ENCODE measurements at places on chromosomes 2 and 18.

GRCh38 chr2:25238920-25239319 is 70.5 kb upstream of the POMC start:
- no peak for DNase-seq

DNA sequence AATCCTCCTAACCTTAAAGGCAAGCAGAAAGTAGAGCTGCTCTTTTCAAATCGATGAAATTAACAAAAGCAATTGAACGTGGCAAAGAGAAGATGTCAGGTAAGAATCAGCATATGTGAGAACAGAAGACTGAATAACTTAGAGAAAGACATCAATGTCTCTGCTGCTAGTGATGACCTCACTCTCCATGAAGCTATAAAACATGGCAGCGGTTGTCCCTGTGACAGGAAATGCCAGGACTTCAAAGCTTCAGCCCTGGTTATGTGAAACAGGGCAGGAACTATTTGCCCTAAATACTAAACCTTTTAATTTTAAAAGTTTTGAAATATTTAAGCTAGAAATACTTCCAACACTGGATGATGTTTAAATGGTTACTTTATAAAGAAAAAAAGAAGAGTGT is 383.7 kb downstream of the XIRP2 start:
- no peak for DNase-seq

DNA sequence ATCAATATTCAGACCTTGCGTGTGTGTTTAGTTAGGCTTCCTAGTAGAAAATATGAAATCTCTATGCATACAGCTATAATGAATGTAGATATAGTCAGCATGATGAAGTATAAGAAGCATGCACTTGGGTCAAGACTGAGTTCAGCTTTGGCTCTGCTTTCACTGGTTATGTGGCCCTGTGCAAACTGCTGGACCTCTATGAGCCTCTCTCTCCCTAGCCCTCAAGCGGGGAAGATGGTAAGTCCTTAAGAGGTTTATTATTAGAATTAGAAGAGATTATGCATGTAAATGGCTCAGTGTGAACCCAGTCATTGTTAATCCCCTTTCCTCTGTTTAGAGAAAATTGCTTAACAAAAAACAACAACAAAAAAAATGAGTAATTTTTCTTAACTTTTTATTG is 178.8 kb upstream of the NXPH2 start:
- DNase-seq = no peak

GRCh38 chr18:55324166-55324565 is 263.8 kb downstream of the TCF4 start:
- DNase-seq = no peak

DNA sequence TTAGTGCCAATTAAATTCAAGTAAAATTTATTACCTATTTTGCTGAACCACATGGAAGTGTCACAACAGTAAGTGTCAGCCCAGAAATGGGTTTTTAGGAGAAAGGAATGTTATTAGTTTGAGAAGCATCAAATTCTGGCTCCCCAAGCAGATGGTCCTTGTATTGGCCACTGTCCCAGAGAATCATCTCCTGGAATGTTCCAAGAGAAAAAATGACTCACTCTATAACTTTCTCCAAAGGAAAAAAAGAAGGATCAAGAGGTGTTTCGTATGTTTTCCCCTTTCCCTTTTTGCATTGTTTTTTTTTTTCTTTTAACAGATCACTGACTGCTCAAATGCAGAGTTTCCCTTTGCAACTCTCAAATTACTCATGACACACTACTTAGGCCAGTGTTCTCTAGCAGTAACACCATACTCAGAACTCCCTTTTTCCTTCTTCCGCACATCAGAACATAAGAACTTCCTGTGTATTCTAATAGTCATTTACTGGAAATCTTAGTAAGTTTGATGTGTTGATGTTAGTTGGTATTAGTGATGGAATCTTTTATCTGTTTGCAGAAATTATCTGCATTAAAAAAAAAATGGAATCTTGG is 390.3 kb downstream of the GPD2 start:
- DNase-seq = no peak

DNA sequence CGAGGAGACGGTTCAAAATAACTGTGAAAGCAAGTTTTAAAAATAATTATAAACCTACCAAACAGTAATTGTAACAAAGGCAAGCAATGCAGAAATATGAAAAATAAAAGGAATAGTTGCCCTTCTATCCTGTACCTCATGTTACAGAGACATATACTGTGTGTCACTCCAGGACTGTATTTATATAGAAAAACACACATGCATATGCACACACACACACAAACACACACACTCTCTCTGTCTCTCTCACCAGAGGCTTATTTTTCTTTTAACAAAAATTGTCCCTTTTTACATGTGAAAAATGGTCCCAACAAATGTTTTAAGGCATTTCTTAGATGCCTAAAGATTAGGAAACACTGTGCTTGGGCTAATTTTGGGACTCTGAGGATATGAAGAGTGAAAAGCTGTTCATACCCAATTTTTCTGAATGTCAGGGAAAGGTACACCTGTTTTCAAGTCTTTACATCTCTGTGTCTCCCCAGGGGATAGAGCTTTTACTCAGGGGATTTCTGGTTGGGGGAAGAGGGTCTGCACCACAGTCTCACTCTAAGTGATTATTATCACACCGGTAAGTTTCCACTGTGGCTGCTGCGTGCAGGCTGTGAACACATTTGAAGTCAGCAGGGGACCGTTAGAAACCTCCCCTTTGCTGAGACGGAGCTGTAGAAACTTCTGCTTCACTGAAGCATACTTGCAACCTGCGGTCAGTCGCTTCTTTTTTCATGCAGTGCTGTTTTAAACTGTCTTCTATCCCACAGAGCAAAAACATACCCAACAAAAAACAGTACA is 51.4 kb upstream of the SPAG16 start:
- DNase-seq = no peak

- DNase-seq = no peak
Measured at GRCh38 chr2:75609937-75610508, 36.6 kb upstream of the MRPL19 start.

DNA sequence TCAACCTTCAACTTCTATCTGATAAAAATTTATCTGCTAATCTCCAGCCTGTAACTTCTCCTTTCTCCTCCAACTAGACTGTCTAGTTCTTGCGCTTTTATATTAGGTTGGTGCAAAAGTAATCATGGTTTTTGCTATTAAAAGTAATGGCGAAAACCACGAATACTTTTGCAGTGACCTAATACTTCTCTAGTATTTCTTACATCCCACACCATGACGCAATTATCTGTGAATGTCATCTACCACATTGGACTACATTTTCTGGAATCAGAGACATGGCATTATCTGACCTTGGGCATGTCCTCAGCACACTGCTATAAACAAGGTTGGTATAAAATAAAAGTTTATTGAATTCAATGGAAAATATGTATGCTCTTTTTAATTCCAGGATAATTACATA is 370.2 kb upstream of the LYPD1 start:
- no peak for DNase-seq

DNA sequence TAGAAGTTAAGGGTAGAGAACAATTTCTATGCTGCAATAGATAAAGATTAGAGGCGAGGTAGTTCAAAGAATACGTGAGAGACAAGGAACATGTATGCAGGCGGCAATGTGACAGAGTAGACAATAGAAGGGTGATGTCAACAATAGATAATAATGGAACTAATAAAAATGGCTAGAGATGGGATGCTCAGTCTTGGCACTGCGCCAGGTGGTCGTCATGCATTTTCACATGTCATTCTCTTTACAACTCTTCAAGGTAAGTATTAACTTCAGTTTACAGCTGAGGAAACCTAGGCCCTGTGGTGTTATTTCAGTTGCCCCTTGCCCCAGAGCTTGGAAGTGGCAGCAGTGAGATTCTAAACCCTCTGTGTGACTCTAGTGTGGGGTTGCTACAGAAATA is 890.7 kb upstream of the CELF4 start:
- no peak for DNase-seq

DNA sequence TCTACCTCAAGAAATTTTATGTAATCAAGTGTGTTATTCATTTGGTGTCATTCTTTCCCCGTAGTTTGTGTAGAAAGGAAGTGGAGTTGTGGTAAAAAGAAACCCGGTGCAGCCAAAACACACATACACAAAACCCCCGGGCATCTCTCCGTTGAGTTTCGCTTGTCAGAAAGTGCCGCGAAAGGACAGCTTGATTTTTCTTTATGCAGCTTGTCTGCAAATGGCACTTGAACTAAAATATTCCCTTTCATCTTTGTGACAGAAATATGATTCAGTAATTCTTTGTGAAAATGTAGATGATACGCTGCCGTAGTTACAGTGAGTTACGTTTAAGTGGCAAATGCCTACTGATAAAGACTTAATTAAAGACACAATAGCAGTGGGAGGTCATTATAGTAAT is 268.8 kb upstream of the SPRED2 start:
- DNase-seq = no peak

GRCh38 chr2:216808805-216809425 is 50.9 kb downstream of the TNP1 start:
- DNase-seq = no peak

GRCh38 chr18:75067996-75068645 is 140.8 kb downstream of the PTGR3 start:
- no peak for DNase-seq

DNA sequence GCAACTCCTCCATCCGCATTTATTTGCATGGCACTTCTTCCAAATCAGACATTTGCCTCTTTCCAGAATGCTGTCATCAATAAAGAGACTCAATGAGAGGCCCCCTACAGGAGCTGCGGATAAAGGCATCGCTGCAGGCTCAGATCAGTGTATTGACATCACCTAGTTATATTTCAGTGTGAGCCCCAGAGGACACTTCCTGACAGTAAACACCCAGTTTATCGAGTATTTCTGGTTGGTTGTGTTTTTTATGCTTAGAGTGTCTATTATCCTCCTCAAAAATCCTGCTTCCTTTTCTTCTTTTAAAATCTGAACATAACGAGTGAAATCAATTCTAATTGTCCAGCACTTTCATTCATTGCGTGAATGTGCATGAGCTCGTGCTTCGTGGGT is 38.8 kb downstream of the NRP2 start:
- DNase-seq = no peak

- peak; percentile 97 for DNase-seq
Measured at GRCh38 chr2:238060542-238061314, at the start of gene SCLY. Gene SCLY, plus strand, starts transcription at chr2:238061001. Its CDS starts 54 bp downstream, at chr2:238061055.

DNA sequence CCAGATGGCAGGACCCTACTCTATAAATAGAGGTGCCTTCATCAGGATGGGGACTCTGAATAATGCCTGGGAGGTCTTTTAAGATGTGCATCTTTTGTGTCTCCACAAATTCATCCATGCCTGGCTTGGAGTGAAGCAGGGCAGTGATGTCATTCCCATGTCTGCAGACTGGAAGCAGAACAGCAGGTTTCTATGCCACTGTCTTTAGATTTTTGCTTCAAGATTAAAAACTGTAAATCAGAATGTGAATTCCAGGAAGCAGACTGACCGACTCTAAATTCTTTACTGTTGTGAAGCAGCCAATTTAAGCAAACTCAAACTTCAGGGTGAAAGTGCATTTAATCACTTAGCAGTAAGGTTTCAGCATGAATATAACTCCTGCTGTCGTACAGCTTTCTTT is 159.3 kb downstream of the SCG2 start:
- no peak for DNase-seq

GRCh38 chr2:169585673-169586072 is 1.5 kb downstream of the PPIG start:
- DNase-seq = no peak

GRCh38 chr2:9574331-9574730 is 18.7 kb upstream of the ADAM17 start:
- no peak for DNase-seq

GRCh38 chr18:44759925-44760342 is 79.2 kb downstream of the SETBP1 start:
- DNase-seq = peak; percentile 27

GRCh38 chr2:70947556-70948184 is 12.0 kb downstream of the ATP6V1B1 start:
- DNase-seq = no peak

GRCh38 chr18:32776561-32776960 is 3.7 kb upstream of the KLHL14 start:
- no peak for DNase-seq

- DNase-seq = no peak
Measured at GRCh38 chr2:197296835-197297234, 13.7 kb downstream of the ANKRD44 start.

GRCh38 chr2:59353306-59353921 is 1112.3 kb upstream of the FANCL start:
- DNase-seq = no peak

DNA sequence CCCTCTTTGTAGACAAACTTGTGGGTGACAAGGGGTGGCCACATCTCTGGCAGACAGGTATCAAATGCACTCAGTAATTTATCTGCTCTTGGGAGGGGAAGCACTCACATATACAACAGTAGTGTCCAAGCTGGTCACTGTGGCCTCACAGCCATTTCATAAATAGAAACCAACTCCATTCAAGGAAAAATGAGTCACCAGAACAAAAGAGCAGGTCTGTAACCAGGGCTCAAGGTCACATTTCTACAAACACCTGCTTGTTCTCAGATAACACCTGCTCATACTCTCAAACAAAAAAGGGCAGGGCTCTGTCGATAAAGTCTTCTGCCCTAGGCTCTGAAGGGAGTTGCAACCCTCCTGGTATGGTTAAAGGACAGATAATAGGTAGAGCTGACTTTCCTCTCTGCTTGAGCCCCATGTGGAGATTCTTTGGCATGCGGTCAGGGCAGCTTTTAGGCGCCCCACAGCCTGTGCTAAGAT is 459.0 kb downstream of the BCL11A start:
- DNase-seq = no peak

DNA sequence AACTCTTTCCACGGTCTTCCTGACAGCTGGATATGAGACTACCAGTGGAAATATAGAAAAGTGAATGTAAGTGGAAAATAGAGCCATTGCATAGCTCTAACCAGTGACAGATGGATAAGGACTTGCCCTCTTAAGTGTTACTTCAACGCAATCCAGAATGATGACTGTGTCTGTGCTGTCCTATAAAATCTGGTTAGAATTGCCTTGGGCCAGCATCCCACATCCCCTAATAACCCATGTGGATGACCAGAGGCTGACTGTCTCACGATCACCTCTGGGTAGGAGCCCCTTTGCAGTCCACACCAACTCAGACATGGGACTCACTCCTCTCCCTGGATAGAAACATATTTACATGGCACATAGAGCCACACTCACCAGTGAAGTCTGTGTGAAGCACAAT is 186.6 kb downstream of the C1D start:
- DNase-seq = no peak

GRCh38 chr2:126662621-126663020 is 6.7 kb downstream of the GYPC start:
- no peak for DNase-seq

DNA sequence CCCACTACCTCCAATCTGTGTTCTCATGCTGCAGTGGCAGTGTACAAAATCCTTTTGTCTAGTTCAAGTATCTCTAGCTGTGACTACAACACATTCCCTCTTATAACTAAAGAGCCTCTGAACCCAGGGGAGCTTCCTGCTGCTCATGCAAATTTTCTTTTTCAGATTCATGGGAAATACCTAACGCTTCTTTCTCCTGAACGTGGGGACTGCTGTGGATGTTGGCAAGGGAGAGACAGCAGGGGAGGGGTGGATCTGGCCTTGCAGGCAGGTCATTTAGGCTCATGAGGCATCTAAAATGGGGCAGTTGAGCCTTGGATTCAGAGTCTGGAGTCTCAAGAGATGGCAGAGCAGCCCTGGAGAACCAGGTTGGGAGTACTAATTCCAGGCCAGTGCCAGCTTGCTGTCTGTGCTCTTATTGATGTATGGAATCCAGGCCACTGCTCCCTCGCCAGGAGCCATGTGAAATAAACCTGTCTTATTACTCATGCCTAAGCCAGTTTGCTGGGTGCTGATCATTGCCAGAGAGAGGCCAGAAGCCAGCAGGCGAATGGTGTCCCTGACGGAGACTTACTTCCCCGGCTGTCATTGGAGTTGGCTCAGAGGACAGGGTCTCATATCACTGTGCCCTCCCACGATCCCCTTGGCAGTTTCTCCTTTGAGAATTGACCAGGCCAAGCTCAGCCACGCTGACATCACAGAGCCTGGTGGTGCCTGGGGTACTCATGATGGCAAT is 29.2 kb upstream of the TNP1 start:
- DNase-seq = no peak
